M059J (cell line): ENCODE measurements at places on chromosomes 7 and 10. TPM values are rescaled to one million over a fixed set of nuclear protein-coding genes. Genes with fewer than 3 reads are reported as not detected.

- no peak for DNase-seq
Measured at GRCh38 chr7:98329100-98329790, 47.8 kb downstream of the BRI3 start.

- no peak for DNase-seq
Measured at GRCh38 chr10:30935078-30935477, 96.6 kb downstream of the ZNF438 start.

GRCh38 chr7:36286226-36286625 is 103.4 kb upstream of the ANLN start:
- no peak for DNase-seq

DNA sequence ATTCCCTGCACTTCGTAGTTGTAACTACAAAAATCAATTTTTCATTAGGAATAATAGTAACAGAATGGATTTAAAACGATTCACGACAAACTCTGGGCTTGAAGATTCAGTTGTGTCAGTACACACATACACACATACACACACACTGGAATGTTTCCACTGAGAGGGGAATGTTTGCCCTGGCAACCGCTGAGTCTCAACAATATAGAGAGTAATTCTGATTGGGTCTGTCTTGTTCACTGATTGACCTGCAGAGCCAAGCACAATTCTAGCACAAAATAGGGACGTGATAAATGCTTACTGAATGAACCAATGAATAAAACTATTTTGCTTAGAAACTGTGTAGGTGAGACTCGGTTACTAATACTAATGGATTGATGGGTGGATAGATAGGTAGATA is 204.4 kb upstream of the CCDC6 start:
- DNase-seq = no peak

DNA sequence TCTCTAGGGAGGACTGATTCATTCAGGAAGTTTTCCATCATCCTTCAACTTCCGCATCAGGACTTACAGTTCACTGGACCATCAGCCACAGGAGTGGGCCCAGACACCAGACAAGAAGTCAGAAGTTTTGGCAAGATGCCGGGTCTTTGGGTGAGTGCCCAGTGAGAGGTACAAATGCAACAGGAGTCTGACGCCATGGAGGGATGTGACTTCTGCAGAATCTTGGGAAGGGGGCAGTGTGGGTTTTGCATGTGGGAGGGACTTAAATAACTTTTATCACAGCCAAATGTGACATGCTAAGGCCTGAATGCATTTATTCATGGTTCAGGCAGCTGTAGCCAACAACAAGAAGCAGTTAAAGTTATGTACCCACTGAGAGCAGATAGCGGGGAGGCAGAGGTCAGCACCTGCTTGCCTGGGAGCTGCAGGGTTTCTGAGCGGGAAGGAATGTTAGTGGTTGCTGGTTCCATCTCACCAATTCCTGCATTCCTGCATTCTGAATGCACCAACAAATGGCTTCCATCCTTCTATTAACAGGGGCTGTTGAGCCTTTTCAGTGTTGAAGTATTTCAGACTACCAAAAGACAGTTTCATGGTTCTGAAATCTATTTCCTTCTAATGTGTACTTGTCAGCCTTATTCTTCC is 375.2 kb downstream of the PAXIP1 start:
- peak; percentile 80 for DNase-seq

CREB5 gene
- 4.2 and 10.5 TPM in 2 replicates for total RNA-seq

GRCh38 chr7:16944936-16945335 is 63.2 kb upstream of the AGR3 start:
- no peak for DNase-seq

UNCX gene
- not detected in 2 replicates for total RNA-seq

GRCh38 chr10:109593682-109594081 is 329.6 kb downstream of the XPNPEP1 start:
- DNase-seq = peak; percentile 8

GRCh38 chr7:466465-467191 is 53.0 kb downstream of the PDGFA start:
- DNase-seq = no peak

- DNase-seq = no peak
Measured at GRCh38 chr7:86431761-86432160, 211.9 kb upstream of the GRM3 start.

- no peak for DNase-seq
Measured at GRCh38 chr7:139603896-139604295, 80.4 kb downstream of the CLEC2L start.

HOXA10 gene
- 15.4 and 16.7 TPM in 2 replicates for total RNA-seq

FLNC gene
- total RNA-seq = 60.7 and 150 TPM in 2 replicates

EN2 gene
- not detected in 2 replicates for total RNA-seq

DNA sequence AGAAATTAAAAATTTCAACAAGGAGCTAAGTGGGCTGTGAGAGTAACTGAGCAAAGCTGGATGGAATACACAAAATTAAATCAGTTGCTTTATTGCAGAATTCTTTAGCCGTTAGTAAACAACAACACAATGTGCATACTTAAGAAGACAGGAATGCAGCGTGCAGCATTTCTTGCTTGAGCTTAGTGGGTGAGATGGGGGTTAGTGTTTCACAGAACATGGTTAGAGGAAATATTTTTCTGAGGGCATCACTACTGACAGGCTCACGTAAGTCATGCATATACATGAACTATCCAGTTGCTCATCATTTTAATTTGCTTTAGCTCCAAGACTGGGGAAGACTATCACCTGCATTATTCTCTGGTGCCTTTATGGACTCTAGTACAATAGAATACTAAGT is 80.8 kb downstream of the CD36 start:
- DNase-seq = peak; percentile 85

SP8 gene
- total RNA-seq = not detected in 2 replicates

DNA sequence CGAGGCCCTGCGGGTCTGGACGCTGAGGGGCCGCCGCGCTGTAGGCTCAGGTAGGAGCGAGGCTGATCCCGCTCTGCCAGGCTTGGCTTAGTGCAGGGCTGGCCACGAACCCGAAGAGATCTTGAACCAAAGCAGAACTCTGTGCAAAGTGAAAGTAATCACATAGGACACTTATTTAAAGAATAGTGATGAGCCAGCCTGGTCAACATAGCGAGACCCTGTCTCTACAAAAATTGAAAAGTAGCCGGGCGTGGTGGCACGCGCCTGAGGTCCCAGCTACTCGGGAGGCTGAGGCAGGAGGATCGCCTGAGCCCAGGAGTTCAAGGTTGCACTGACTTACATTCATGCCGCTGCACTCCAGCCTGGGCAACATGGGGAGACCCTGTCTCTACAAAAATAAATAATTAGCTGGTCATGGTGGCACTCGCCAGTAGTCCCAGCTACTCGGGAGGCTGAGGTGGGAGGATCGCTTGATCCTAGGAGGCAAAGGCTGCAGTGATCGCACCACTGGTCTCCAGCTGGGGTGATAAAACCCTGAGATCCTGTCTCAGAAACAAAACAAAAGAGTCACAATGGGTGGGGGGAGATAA is 541 bp downstream of the ZSCAN25 start:
- no peak for DNase-seq

- no peak for DNase-seq
Measured at GRCh38 chr7:128311013-128311412, 32.7 kb downstream of the RBM28 start.

RNF133 gene
- 0.10 TPM in 1 of 2 replicates, not detected in the other for total RNA-seq

DNA sequence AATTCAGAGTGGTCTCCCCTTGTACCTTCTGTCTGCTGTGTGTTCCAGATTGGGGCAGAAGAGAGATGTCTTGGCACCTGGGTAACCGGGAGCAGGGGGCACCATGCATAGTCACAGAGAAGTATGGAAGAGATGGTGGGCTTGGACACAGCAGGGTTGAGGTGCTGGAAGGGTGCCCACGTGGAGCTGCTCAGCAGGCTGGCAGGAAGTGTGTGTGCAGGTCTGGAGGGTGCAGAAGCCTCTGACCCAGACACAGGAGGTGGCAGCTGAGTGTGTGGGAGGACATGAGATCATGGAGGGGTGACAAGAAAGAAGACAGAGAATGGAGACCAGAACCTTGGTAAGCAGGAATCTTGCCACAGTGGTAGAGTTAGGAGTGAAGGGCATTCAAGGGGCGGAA is 42.3 kb upstream of the DUSP5 start:
- no peak for DNase-seq

GRCh38 chr7:124263232-124263827 is 230.5 kb upstream of the TMEM229A start:
- DNase-seq = peak; percentile 33

ATP6V0A4 gene
- 0.20 and 0.91 TPM in 2 replicates for total RNA-seq

ELOVL3 gene
- total RNA-seq = 0.17 and 0.27 TPM in 2 replicates

DNA sequence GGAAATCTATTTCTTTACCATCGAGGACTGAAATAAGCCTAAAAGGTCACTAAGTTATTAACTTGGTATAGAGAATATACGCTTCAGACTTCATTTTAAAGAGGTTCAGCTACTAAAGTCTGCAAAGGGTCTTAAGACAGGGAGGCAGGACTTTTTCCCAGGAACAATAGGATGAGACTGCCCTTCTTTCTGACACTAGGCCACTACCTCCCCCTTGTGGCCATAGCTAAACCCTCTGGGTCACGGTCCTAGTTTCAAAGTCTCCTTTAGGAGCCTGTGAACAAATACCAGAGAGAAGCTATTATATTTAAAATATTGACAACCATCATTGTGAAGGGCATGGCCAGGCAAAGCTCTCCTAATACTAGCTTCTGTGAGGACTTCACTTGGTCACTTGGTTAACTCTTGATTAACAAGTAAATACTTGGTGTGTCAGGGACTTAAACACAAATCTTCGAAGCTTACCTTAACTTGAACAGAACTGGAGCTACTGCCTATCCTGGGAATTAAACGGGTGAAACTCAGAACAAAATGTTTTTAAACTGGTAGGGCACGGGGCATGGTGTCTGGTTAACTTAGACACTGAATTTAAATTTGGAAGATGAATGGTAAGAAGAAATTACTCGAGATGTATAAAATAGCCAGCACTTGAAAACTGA is 75.6 kb downstream of the CCDC6 start:
- DNase-seq = peak; percentile 40

CDNF gene
- not detected in 2 replicates for total RNA-seq

- peak; percentile 62 for DNase-seq
Measured at GRCh38 chr10:29064680-29065079, 224.2 kb upstream of the LYZL1 start.

DNA sequence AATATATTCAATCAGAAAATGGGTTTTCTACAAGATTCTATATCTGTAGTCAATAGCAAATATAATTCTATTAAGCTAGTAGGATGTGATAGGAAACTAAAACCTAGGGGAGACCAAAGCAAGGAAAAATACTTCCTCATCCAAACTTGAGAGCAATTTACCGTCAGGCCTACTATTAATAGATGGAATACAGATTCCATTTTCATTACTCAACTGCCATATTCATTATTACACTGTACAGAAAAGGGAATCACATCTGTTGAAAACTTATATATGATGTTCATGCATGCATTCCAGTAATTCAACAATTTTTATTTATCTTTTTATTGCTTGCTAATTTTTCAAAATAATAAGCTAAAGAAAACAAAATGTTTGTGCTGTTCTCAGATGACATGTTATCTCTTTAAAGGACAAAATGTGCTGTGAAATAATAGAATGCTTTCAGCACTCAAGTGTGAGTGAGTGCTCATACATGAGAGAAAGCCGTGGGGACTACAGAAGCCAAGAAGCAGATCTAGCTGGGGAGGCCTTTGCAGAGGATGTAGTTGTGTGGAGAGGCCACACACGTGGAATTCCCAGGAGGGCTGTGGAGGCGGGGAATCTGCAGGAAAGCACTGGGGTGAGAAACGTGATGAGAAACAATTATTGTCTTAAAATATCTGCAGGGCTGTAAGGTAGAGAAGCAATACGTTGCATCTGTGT is 110.0 kb downstream of the EGFR start:
- DNase-seq = no peak

GRCh38 chr10:90968328-90969081 is 47.6 kb upstream of the ANKRD1 start:
- DNase-seq = peak; percentile 96

GRCh38 chr7:141113131-141113530 is 39.3 kb downstream of the TMEM178B start:
- no peak for DNase-seq

DNA sequence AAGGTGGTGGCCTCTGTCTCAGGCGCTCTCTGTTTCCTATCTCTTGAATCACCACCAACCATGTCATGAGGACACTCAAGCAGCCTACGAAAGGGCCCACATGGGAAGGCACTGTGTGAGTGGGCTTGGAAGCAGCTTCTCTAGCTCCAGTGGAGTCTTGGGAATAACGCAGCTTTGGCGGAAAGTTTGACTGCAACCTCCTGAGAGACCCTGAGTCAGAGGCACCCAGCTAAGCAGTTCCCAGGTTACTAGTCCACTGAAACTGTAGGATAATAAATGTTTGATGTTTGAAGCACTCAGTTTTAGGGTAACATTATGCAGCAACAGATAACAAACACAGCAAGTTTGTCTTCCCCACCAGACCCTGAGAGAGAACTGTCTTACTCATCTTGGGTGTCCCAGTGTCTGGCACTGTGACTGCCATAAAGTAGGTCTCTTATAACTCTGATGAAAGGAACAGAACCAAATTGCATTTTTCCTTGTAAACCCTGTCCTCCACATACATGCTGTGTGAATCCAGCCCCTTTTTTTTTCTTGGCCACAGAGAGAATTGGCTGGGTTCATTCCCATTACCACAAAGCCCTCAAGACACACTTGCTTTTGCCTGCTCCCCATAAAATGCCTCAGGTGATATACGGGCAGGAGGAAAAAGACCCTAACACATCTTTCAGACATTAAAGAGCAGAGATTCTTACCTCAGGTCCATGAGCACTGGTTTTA is 185.5 kb downstream of the ZNF365 start:
- no peak for DNase-seq

DNA sequence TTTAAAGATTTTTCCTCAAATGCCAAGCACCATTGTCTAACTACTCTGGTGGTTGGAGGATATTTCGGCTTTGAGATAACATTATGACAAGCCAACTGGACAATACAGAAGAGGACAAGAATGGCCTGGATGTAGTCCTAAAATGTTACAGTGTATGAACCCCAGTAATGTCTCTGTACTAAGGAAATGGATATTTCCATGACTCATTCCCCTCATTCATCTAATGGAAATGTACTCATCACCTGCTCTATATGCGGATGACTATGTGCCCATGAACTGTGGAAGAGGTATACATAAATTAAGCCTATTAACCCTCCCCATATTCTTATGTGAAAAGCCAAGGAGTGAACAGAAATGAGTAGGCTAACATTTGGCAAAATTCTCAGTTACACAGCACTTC is 207.9 kb downstream of the CACNA2D1 start:
- DNase-seq = peak; percentile 29

DNA sequence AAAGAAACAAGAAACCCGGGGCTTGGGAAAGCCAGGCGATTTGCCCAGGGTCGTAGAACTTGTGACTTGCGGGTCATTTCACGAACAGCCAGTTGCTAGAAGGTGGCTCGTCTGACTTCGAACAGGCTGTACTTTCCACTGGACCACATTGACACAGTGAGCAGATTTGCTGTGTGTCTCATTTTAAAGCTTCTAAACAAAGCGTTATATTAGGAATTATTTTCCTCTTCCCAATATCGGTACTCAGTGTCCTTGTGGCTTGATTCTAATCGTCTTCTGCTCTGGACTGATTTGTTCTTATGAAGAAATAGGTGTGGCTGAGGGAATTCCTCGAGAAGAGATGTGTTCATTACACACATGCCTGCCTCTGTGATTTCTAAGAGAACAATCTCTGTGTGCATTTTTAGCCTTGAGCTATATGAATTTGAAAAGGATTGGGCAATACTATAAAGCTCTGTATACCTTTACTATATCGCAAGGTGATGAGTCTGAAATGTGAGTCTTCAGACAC is 150.0 kb upstream of the PRR15 start:
- DNase-seq = no peak

GRCh38 chr10:118729641-118730258 is 25.0 kb downstream of the CACUL1 start:
- no peak for DNase-seq
